ENCODE measurements at places on chromosomes 3 and 15. TPM values are rescaled to one million over a fixed set of nuclear protein-coding genes. Genes with fewer than 3 reads are reported as not detected.

SNX22 gene
- 0.11 TPM for total RNA-seq

GJD2 gene
- total RNA-seq: not detected

SUCNR1 gene
- total RNA-seq: not detected

SIN3A gene
- total RNA-seq: 30.6 TPM

MME gene
- 1.1 TPM for total RNA-seq

LRRK1 gene
- total RNA-seq: 7.5 TPM

LMAN1L gene
- total RNA-seq: not detected

LYZL4 gene
- not detected for total RNA-seq

VIPR1 gene
- 0.09 TPM for total RNA-seq

TGM5 gene
- not detected for total RNA-seq

CGGBP1 gene
- 61.5 TPM for total RNA-seq

CA12 gene
- total RNA-seq: 0.60 TPM
